Bronchial epithelial cell (primary cell): ENCODE measurements at places on chromosomes 13 and 19. TPM values are rescaled to one million over a fixed set of nuclear protein-coding genes. Genes with fewer than 3 reads are reported as not detected.

The PABPC3 gene
- total RNA-seq: under 0.01 and 0.13 TPM in 2 replicates

The ZNF525 gene
- 12.6 and 14.0 TPM in 2 replicates for total RNA-seq

The KLK11 gene
- total RNA-seq: 1.6 and 52.0 TPM in 2 replicates

The PSG4 gene
- total RNA-seq: 0.26 TPM in 1 of 2 replicates, not detected in the other

The LPAR2 gene
- 5.5 and 5.6 TPM in 2 replicates for total RNA-seq

The ZSCAN4 gene
- total RNA-seq: 0.13 TPM in 1 of 2 replicates, not detected in the other

The DMWD gene
- total RNA-seq: 25.3 and 29.0 TPM in 2 replicates

The TNNT1 gene
- 65.0 and 151 TPM in 2 replicates for total RNA-seq

The SLITRK5 gene
- under 0.01 TPM in 2 replicates for total RNA-seq
